GM12891 (cell line): ENCODE measurements at places on chromosomes 4 and X.

DNA sequence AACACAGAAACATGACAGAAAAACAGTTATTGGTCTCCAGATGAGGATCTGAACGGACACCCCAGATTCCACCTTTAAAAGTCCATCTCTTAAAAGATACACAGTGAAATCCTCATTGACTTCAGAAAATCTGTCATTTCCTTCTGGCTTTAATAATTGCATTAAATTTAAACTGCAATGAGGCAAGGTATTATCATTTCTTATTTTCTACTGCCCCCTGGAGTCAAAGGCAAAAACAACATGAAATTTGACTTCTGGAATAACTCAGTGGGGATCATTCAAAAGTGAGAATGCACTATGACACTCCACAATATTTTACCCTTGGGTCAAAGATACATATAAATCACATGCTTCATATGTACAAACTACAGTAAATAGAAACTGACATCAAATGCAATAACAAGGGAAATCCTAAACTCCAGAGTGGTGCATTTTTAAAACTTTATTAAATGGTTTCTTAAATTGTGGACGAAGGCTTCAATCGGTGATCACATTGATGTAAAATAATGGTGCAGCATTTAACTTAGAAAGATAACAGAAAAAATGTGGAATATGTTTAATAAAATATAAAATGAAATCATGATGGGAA is 56.4 kb upstream of the SPANXN1 start:
- DNase-seq: no peak

DNA sequence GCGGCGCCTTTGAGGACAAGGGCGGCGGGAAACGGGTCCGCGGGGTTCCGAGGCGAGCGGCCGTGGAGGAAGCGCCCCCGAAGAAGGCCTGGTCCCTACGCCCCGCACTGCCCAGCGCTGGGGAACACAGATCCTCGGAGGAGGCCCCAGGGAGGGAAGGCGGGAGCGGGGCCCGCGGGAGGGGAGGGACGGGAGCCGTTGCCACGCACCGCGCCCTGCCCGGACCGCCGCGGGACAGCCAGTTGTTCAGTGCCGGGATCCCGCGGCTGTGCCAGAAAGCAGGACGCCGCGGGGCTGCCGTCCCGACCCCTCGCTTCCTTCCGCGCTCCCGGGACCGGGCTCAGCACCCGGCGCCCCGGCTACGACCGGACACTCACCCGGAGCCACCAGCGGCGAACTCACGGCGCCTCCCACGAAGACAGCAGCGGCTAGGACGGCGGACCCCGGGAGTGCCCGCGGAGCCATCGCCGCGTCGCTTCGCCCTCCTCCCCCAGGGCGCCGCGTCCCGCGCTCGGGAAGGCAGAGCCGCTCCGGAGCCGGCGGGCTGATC is 278 bp downstream of the RELL1 start:
- no peak for DNase-seq

GRCh38 chr4:95835672-95836071 is 4.2 kb upstream of the PDHA2 start:
- DNase-seq: no peak

- no peak for DNase-seq
These were observed 41.1 kb downstream of the CBLL2 start for GRCh38 chrX:22313766-22314165.

- no peak for DNase-seq
These were observed 66.5 kb downstream of the PDHA1 start for GRCh38 chrX:19410259-19410658.

- no peak for DNase-seq
These were observed 151.9 kb upstream of the RPS6KA3 start for GRCh38 chrX:20418379-20419150.

DNA sequence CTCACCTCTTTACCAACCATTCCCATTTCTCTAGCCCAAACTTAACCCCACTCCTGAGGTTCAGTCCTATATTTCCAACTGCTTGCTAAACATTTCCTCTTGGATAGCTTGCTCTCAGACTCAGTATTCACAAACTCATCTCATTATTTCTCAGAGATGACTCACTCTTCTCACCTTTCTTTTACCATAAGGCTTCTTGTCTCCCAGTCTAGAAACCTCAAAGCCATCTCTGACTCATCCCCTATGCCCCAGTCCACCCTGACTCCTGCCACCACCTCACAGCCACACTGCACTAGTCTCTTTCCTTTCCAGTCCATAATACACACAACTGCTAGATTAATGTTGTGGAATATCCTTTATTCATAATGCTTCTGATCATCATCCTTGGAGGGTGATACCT is 4.8 kb downstream of the FRMPD3 start:
- DNase-seq: no peak

DNA sequence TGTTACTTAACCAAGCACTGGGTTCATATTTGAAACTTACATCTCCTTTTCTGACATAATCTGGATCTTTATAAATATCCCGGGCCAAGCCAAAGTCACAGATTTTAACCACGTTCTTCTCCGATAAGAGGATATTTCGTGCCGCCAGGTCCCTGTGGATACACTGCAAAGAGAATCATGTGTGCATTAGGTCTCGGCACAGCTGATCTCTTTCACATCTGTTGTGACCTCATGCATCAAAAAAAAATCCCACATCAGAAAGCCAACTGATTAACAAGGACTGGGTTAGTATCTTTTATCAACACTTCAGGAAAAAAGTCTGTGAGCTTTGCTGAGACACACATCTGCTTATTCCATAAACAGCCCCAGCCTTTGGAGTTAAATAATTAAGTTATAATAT is 35.5 kb downstream of the KDR start:
- no peak for DNase-seq

DNA sequence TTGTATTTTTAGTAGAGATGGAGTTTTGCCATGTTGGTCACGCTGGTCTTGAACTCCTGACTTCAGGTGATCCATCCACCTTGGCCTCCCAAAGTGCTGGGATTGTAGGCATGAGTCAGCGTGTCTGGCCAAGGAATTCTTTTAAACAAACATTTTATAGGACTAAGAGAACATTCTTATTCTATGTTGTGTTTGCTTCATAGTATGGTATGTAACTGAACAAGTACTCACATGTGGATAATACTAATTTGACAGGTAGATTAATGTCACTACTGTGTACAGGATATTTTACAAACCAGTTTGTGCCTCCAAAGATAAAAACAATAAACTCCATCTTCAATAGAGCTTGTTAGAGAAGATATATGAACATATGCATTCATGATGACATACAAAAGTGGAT is 1353.4 kb downstream of the PCDH7 start:
- no peak for DNase-seq

- DNase-seq: no peak
These were observed 156.4 kb downstream of the AMELX start for GRCh38 chrX:11449613-11450012.

DNA sequence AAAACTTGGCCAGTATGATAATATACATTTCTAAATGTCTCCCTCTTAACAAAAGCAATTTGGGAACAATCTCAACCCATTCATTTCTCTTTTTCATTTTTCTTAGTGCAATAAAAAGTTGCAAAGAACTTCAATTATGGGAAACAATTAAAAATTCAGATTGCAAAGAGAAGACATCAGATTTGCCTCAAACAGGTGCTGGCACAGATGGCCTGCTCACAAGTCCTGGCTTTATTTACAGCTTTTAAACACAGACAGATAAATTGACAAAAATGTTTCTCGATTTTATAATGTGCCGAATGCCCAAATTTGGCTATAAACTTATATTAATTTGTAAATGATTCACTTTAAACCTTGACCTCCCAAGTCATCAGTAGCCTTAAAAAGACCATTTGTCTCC is 28.7 kb downstream of the SLC4A4 start:
- no peak for DNase-seq

DNA sequence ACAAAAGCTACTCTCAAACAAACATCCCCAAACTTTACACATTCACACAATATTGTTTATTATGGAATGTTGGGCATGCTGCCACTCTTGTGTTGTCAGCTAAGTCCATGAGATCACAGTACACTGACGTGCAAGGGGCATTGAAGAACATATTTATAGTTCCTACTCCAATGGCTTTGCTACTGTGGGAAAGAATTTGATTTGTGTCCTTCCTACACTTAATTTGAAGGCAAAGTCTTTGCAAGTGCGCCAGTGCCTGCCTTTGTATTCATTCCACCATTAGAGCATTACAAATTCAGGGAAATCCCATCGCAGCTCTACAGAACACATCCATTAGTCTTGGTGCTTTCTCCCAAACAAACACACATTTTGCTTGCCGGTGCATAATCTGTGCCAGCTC is 45.4 kb upstream of the FTHL17 start:
- no peak for DNase-seq

GRCh38 chr4:155889031-155889793 is 14.3 kb upstream of the TDO2 start:
- no peak for DNase-seq

DNA sequence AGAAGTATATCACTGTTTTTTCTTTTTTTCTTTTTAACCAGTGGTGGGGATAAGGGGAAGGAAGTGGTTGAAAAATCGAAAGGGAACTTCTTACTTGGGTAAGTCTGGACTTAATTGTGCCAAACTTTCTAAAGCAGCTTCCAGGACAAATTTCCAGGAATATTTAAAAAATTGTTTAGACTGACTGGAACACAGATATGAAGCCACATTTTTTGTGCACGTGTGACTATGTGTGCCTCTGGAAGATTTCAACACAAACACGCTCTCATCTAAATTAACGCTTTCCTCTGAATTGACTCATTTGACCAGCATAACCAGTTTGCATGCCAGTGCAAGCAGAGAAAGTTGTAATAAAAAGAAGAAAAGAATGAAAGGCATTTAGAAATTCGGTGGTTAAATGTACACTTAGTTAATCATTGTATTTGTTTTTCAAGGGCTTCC is 18.8 kb upstream of the YTHDC1 start:
- DNase-seq: no peak

DNA sequence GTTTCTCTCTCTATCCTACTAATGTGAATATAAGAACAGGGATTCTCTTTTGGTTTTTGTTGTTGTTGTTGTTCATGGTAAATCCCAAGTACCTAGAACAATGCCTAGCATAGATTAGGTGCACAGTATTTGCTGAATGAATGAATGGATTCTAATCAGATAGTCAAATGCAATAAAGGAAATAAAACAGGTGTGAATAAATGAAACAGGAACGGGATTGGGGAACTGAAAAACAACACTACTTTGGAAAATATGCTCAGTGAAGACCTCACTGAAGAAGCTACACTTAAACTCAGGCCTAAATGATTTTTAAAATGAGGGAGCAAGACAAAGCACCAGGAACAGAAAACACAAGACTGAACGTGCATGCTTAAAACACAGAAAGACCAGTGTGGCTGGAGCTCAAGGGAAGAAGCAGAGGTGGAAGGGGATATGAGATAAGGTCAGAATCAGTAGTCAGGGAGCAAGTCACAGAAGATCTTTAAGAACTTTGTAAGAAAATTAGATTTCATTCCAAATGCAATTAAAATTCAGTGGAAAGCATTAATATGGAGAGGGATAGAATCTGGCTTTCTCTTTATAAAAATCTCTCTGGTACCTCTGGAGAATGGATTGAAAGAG is 144.7 kb downstream of the ZAR1 start:
- DNase-seq: no peak

- DNase-seq: no peak
These were observed 1014.2 kb downstream of the FAT4 start for GRCh38 chr4:126328914-126329313.

- DNase-seq: no peak
These were observed 33.0 kb upstream of the ANXA3 start for GRCh38 chr4:78518561-78518960.

DNA sequence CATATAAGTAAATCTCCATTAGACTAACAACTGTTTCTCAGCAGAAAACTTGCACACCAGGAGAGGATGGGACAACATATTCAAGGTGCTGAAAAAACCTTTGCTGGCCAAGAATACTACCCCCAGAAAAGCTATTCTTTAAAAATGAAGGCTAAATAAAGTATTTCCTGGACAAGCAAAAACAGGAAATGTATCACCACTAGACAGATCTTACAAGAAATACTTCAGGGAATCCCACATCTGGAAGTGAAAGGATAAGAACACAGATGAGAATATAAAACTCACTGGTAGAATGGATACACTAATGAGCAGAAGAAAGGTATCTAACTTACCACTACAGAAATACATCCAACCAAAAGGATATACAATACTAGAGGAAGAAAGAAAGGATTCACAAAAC is 27.0 kb upstream of the ADH1C start:
- DNase-seq: no peak
